ENCODE measurements at places on chromosomes 5 and 9.

DNA sequence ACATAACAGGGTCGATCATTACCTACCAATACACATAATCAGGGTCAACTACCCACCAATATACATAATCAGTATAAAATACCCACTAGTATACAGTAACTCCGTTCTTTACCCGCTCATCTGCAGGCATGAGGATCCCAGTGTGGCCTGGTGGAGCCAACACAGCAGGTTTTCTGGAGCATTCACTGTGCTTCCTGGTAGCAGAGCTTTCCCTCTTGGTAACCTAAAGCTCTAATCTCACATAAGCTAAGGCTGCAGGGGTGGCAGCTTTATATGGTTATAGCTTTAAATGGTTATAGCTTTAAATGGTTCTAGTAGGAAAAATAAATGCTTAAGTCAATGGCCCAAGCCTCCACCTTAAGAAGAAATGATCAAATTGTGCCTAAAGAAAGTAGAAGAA lies 11.9 kb downstream of the LCN1 start:
- no peak for ATAC-seq
- H3K27me3 ChIP-seq = peaks cover 31% of the 10 kb centered on the region
- no peaks in the 10 kb centered on the region for H3K36me3 ChIP-seq

GRCh38 chr9:135363596-135363995 lies 116.0 kb upstream of the PPP1R26 start:
- no peak for ATAC-seq
- no peak overlapping the region for H3K27ac ChIP-seq
- peaks cover 6% of the 10 kb centered on the region for H3K27me3 ChIP-seq

DNA sequence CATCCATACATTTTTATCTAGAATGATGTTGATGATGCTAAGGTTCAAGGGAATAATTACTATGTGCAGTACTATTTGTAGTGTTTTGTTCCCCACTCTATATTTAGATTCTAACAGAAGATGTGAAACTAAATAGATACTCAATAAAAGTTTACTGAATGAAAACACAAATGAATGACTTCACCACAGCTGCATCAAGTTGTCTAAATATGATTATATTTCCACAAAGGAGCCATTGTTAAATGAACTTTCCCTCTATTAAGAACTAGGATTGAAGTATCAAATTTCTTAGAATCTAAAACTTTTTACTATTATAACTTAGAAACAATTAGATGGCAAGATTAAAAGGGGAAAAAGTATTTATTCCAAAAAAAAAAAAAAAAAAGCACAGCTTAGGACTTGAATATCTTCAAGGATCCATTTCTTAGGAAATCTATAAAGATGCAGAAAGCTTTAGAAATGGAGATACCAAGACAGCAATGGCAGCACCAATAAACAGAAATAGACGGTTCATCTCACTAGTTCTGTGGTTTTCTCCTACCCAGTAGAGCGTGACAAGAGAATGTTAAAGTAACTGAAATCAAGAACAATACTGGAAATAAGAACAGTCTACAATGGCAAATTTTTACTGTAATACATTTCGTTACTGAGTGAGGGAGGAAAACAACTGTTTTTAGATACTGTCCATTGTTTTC lies 347.6 kb downstream of the EBF1 start:
- no peak overlapping the region for H3K4me3 ChIP-seq
- H3K36me3 ChIP-seq = no peaks in the 10 kb centered on the region
- H3K4me1 ChIP-seq = peaks cover 5% of the 10 kb centered on the region
- ATAC-seq = no peak
- no peak overlapping the region for H3K27ac ChIP-seq
- H3K27me3 ChIP-seq = peaks cover 18% of the 10 kb centered on the region

DNA sequence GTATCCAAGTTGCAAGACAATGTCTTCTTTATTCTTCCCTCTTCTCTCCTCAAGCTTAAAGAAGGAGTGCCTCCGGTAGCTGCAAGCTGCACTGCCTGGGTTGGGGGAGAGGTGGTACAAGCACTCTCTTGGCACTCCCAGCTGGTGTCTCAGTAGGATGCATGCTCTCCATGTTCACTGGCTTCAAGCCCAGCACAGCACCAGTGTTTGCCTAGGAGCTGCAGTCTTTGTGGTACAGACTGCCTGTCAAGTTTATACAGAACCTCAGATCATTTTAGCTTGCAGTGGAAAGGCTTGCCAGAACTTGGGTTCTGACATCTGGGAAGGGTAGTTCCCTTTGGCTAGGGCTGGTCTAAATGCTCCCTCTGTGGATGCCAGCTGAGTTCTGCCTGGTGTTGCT lies 505.6 kb downstream of the MAN2A1 start:
- no peaks in the 10 kb centered on the region for H3K4me1 ChIP-seq
- no peak overlapping the region for H3K27ac ChIP-seq
- no peak overlapping the region for H3K4me3 ChIP-seq

DNA sequence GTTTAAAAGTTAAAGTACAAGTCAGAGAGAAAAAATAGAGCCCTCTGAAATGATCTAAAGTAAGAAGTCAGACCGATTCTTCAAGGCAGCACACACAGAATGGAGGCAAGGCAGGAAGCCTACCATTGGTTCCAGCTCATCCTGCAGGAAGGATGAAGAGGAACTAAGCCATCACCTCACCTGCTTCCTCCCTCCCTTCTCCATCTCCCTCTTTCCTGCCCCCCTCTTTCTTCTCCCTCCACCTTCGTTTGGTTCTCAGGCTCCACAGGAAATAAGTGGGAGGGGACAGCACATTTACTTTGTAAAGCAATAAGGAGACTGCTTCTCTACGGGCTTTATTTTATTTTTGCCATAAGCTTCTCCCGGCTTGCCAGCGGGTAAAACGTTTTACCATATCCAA lies 213.4 kb downstream of the TRIM32 start:
- ATAC-seq = no peak
- H3K4me1 ChIP-seq = no peaks in the 10 kb centered on the region
- H3K27me3 ChIP-seq = no peaks in the 10 kb centered on the region
- H3K36me3 ChIP-seq = no peaks in the 10 kb centered on the region

GRCh38 chr5:118531276-118531675 lies 457.1 kb downstream of the DTWD2 start:
- H3K36me3 ChIP-seq = no peaks in the 10 kb centered on the region
- no peak overlapping the region for H3K27ac ChIP-seq
- H3K4me3 ChIP-seq = no peak overlapping the region
- H3K4me1 ChIP-seq = no peaks in the 10 kb centered on the region

DNA sequence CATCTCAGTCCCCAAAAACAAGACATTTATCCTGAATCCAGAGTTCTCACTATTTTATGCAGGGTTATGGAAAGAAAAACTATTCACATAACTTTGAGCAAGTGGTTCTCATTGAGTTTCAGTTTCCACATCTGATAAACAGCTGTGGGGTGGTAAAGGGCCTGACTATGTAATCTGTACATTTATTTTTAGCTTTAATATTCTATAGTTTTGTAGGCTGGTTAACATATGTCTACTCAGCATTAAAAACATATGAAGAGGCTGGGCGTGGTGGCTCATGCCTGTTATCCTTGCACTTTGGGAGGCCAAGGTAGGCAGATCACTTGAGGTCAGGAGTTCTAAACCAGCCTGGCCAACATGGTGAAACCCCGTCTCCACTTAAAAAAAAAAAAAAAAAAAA lies 301.5 kb upstream of the CCNG1 start:
- H3K36me3 ChIP-seq = no peaks in the 10 kb centered on the region
- H3K27ac ChIP-seq = no peak overlapping the region
- H3K27me3 ChIP-seq = no peaks in the 10 kb centered on the region
- no peak overlapping the region for H3K4me3 ChIP-seq
- ATAC-seq = no peak

DNA sequence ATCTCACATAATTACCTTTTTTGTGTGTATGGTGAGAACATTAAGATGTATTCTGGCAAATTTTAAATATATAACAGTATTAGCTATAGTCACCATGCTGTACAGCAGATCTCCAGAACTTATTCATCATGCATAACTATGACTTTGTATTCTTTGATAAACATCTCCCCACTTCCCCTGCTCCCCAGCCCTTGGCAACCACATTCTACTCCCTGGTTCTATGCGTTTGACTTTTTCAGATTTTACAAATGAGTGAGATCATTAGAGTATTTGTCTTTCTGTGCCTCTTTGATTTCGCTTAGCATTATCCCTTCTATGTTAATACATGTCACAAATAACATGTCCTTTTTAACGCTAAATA lies 49.4 kb downstream of the SMC2 start:
- H3K27me3 ChIP-seq = no peaks in the 10 kb centered on the region
- H3K36me3 ChIP-seq = peaks cover 36% of the 10 kb centered on the region
- H3K4me1 ChIP-seq = no peaks in the 10 kb centered on the region
- no peak overlapping the region for H3K27ac ChIP-seq
- ATAC-seq = no peak

- H3K4me1 ChIP-seq = no peaks in the 10 kb centered on the region
- peaks cover 8% of the 10 kb centered on the region for H3K27me3 ChIP-seq
- no peak overlapping the region for H3K4me3 ChIP-seq
- no peak overlapping the region for H3K27ac ChIP-seq
- ATAC-seq = no peak
These were observed 106.2 kb upstream of the TXNDC8 start for GRCh38 chr9:110443866-110444220.

DNA sequence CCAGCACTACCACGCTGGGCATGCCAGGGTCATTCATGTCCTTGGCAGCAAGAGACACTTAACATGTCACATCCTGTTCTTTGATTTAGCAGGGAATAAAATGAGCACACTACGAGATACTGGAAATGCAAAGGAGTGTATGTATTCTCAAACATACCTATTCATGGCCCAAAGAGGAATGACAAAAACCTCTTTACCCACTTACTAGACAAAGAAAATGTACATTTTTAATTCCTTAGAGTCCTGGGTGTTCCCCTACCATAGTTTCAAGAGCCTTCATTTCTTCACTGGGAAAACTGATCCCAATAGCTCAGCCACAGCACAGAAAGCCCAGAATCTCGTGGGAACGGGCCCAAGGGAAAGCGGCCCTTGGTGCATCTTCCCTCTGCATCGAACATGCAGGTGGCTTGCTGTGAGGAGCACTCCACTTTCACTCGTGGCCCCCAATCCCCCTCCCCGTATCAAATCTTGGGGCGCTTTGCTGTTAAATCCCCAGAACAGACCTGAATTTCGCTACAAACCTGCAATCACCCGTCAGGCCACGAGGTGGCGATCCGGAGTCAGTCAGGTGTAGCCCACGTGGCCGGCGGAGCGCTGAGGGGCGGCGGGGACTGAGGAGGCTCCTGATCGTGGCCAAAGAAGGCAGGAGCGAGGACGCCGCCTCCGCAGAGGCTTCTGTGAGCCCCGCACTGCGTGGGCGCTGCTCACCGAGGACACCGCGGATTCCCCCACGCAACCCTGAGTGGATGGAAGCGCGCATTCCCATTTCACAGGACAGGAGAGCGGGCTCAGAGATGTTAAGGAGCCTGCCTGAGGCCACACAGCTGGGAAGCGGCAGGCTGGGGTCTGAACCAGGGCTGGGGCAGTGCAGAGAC lies 91.4 kb downstream of the LMX1B start:
- peak overlapping the region; percentile 73 for H3K4me3 ChIP-seq
- H3K4me1 ChIP-seq = peaks cover 20% of the 10 kb centered on the region
- peaks cover 23% of the 10 kb centered on the region for H3K27me3 ChIP-seq
- peak; percentile 72 for ATAC-seq
- no peaks in the 10 kb centered on the region for H3K36me3 ChIP-seq

- no peak overlapping the region for H3K4me3 ChIP-seq
- H3K27ac ChIP-seq = peak overlapping the region; percentile 30
- no peak for ATAC-seq
These were observed 116.0 kb downstream of the MVB12B start for GRCh38 chr9:126442636-126443035.

DNA sequence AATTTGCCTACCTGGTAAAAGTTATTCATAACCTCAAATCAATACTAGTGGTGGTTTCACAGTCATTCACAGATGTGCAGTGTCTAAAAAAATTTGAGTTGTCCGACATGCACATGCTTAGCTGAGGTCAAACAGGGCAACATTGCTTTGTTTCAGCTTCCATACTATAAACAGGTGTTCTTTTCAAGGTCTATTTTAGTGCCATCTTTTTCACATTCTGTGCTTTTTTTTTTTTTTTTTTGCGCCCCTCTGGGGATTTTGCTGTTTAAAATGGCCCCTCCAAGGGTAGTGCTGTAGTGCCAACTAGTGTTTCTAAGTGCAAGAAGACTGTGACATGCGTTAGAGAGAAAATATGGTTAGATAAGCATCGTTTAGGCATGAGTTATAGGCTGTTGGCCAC lies 14.5 kb downstream of the PHAX start:
- no peaks in the 10 kb centered on the region for H3K27me3 ChIP-seq
- peaks cover 7% of the 10 kb centered on the region for H3K4me1 ChIP-seq
- H3K4me3 ChIP-seq = no peak overlapping the region
- ATAC-seq = no peak
- no peak overlapping the region for H3K27ac ChIP-seq
- H3K36me3 ChIP-seq = peaks cover 96% of the 10 kb centered on the region

- H3K27me3 ChIP-seq = peaks cover 13% of the 10 kb centered on the region
- H3K27ac ChIP-seq = no peak overlapping the region
- H3K4me3 ChIP-seq = no peak overlapping the region
These were observed 24.2 kb upstream of the NREP start for GRCh38 chr5:111781200-111781599.

DNA sequence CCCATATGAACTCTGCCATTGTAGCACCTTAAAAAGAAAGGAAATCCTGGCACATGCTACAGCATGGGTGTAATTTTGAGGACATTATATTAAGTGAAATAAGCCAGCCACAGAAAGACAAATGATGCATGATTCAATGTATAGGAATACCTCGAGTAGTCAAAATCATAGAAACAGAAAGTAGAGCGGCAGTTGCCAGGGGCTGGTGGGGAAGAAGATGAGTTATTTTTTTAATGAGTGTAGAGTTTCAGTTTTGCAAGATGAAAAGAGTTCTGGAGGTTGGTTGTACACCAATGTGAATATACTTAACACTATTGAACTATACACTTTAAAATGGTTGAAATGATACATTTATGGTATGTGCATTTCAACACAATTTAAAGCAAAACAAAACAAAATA lies 133.0 kb downstream of the ZDHHC21 start:
- H3K4me1 ChIP-seq = no peaks in the 10 kb centered on the region
- H3K27me3 ChIP-seq = peaks cover 7% of the 10 kb centered on the region
- no peak overlapping the region for H3K27ac ChIP-seq
- H3K4me3 ChIP-seq = no peak overlapping the region

GRCh38 chr9:86407022-86407421 lies 52.8 kb upstream of the TUT7 start:
- no peak overlapping the region for H3K27ac ChIP-seq
- H3K4me1 ChIP-seq = peaks cover 12% of the 10 kb centered on the region
- H3K36me3 ChIP-seq = no peaks in the 10 kb centered on the region
- ATAC-seq = peak; percentile 64
- peaks cover 20% of the 10 kb centered on the region for H3K27me3 ChIP-seq

DNA sequence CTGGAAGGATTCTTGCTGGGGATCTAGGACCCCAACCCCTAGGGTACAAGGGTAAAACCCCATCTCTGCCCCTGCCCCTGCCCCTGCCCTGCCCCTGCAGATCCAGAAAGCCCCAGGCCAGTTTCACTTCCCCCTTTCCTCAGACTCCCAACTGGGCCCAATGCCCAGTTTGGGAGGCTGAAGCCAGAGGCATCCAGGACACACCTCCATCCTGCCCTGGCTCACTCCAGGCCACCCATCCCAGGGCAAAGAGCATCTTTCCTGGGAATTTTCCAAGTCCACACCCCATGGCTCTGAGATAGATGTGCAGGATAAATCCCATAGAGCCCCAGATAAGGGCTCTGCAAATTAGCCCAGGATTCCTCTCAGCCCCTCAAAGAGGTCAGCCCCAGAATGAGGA lies 17.4 kb downstream of the CNTFR start:
- H3K27ac ChIP-seq = no peak overlapping the region
- H3K27me3 ChIP-seq = peaks cover 45% of the 10 kb centered on the region
- H3K36me3 ChIP-seq = no peaks in the 10 kb centered on the region
- peaks cover 7% of the 10 kb centered on the region for H3K4me1 ChIP-seq
- no peak overlapping the region for H3K4me3 ChIP-seq

All from activated T-helper 17 cell treated with anti-CD3 and anti-CD28 coated beads, Interleukin-2, amount 50 U/mL, for 72 hours (primary cell).